ENCODE measurements at places on chromosomes 6 and 20. TPM values are rescaled to one million over a fixed set of nuclear protein-coding genes. Genes with fewer than 3 reads are reported as not detected.

Gene SYCP2
- total RNA-seq, result 0.71 TPM

Gene GFOD1
- total RNA-seq, result 3.1 TPM

Gene BIRC7
- not detected for total RNA-seq

Gene NRSN1
- not detected for total RNA-seq

Gene EFCAB8
- not detected for total RNA-seq

Gene OR14J1
- total RNA-seq, result not detected

Gene MEI4
- not detected for total RNA-seq

Gene NOX3
- total RNA-seq, result not detected

Gene REM1
- total RNA-seq, result not detected

Gene OR12D3
- total RNA-seq, result not detected

Gene BPIFB2
- total RNA-seq, result not detected

Gene CALHM5
- 5.1 TPM for total RNA-seq

All from LHCN-M2 (cell line).